ENCODE measurements at places on chromosomes 2 and 18.
A peak's percentile ranks its signal among the peaks of the same experiment; 100 is the strongest.

DNA sequence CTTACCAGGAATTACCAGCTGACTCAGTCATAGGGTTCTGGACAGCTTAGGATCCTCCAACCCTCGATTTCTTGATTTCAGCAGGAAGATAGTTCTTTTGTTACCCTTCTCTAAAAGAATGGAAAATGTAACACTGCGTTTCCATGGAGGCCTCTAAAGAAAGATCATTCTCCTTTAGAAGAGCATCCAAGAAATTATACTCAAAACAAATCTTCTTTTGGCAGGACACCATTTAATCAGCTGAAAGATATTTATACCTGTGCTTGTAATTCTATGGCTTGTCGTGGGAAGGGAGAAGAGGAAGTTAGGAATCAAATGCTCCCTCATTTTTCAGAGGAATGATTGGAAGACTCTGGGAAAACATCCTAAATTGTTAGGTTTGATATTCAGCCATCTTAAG, 130.5 kb downstream of the RAB3GAP1 start:
- DNase-seq: no peak

GRCh38 chr2:137800386-137800785, 163.9 kb upstream of the HNMT start:
- DNase-seq: no peak

- DNase-seq: peak; percentile 7
Measured at GRCh38 chr2:190050001-190050400, 12.5 kb downstream of the MSTN start.

DNA sequence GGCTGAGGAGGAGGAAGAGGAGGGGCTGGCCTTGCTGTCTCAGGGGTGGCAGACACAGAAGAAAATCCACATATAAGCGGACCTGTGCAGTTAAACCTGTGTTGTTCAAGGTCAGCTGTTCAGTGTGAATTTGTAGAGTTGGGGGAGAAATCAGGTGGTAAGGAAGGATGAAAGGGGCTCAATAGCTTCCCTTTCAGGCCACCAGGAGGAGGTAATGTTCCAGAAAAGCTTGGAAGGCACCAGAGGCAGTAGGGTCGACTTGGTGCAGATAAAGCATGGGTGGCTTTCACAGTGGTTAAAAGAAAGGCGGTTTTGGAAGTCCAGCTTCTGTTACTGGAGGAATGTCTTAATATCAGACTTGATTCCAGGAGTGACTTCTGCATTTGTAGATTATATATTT, 167.4 kb downstream of the THSD7B start:
- DNase-seq: peak; percentile 25

GRCh38 chr18:21000667-21001066, 110.9 kb downstream of the ROCK1 start:
- no peak for DNase-seq

DNA sequence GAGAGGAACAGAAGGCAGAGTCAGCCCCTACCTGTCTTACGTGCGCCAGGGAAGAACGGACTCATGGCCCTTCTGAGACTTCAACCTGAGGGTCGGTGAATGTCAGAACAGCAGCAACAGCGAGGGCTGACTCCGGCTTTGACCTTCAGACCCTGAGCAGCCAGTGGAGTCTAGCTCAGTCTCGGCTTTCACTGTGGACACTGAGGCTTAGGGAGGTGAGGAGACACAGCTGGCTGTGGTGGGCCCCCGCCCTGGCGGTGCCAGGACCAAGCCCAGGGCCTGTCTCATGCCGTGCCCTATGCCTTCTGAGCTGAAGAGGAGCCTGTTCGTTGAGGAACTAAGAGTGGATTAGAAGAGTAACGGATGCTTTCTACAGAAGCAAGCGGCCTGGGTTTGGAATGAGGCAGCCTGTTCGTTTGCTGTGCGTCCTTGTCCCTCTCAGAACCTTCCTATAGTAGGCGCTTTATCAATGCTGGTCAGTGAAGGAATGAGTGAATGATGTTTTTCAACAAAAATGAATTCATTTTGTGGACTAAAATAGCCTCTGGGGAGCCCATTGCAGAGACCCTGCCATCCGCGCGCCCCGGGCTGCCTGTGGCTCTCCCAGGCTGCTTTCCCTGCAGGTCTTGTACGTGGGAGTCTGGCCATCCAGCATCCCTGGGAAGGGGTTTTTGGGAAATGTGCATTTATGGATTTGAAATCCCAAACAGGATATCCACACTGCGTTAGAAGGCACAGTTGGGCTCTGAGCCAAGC, 38.9 kb downstream of the ASB1 start:
- DNase-seq: no peak

DNA sequence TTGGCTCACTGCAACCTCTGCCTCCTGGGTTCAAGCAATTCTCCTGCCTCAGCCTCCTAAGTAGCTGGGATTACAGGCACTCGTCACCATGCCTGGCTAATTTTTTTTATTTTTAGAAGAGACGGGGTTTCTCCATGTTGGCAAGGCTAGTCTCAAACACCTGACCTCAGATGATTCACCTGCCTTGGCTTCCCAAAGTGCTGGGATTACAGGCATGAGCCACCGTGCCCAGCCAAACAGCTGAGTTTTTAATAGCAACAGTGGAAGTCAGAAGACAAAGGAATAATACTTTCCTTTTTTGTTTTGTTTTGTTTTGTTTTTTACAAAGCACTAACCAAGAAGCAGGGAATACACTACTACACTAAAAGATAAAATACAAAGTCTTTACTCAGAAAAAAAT, 16.9 kb downstream of the GPR75 start:
- no peak for DNase-seq

DNA sequence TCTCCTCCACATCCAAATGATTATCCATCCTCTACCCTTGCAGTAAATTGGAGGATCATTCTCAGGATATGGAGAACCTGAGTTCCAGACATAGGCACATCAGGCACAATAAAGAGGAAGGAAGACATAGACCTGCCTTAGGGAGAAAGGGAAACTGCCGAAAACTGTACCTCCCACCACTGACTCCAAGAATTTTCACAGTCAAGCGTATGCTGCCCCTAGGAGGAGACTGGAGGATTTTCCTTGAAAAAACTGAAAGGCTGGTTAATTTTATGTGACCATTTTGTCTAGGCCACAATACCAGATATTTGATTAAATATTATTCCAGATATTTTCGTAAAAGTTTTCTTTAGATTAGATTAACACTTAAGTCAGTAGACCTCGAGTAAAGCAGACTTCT, 638.5 kb upstream of the PKDCC start:
- DNase-seq: no peak

DNA sequence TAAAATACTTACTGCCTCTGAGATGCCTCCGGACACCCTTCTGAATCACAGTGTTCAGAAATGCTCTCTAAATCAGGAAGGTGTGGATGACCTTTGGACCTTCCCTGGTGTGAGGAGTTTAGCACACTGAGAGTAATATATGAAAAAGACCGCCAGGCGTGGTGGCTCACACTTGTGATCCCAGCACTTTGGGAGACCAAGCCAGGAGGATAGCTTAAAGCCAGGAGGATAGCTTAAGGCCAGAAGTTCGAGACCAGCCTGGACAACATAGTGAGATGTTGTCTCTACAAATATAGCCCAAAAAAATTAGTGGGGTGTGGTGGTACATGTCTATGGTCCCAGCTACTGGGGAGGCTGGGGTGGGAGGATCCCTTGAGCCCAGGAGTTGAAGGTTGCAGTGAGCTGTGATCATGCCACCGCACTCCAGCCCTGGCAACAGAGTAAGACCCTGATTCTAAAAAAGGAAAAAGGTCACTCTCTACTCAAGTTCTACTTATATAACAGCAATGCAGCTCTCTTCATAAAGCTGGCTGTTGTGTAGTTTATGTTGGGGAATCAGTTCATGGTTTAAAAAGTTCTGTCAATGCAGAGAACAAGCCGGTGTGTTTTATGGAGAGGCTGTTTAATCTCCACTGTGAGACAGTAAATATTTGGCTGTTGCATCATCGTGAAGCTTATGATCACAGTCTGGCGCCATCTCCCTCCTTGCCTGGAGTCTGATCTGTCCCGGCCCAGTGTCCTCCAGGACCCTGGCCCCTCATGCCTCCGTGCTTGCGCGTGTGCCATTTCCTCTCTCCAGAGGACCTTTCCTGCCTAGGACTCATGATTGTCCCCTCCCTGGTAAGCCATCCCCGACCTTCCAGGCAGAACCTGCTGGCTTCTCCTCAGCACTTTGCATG, 184.5 kb downstream of the FAM210A start:
- no peak for DNase-seq

DNA sequence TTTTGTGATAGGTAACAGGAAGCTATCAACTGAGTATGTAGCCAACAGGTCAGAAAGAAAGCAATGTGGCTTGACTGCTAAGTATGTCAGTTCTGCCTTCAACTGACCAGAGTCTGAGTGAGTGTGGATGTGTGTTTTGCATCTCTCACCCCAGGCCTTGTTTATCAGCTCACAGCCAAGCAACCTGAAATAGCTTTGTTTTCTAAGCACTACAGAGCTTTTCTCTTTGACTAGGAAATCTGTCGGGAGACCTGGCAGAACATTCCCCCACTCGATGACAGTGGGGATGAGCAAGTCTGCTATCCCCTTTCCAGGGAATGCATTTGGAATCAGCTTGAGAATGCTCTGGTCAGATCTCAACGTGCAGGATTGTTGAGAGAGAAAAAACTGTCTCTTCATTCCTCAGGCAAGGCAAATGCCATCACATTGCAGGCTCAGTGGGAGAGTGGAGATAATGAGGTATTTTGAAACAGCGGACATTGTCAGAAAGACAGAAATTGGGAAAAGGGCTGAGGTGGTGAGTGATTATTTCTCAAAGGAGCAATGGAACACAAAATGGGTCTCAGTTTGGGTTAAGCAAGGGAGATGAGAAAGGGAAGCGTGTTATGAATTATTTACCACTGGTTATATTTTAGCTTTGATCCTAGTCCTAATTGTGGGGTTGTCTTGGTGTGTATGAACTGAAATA, 233.8 kb upstream of the PIK3C3 start:
- DNase-seq: no peak

GRCh38 chr2:219253753-219254589, at the start of gene TUBA4A:
TSS of gene TUBA4A (minus strand) at chr2:219253918. CDS start at chr2:219253858, 60 bp downstream.
- DNase-seq: peak; percentile 87

- DNase-seq: no peak
Measured at GRCh38 chr2:189129971-189130370, 49.6 kb downstream of the COL5A2 start.

GRCh38 chr2:205610437-205610836, 71.9 kb upstream of the NRP2 start:
- no peak for DNase-seq

DNA sequence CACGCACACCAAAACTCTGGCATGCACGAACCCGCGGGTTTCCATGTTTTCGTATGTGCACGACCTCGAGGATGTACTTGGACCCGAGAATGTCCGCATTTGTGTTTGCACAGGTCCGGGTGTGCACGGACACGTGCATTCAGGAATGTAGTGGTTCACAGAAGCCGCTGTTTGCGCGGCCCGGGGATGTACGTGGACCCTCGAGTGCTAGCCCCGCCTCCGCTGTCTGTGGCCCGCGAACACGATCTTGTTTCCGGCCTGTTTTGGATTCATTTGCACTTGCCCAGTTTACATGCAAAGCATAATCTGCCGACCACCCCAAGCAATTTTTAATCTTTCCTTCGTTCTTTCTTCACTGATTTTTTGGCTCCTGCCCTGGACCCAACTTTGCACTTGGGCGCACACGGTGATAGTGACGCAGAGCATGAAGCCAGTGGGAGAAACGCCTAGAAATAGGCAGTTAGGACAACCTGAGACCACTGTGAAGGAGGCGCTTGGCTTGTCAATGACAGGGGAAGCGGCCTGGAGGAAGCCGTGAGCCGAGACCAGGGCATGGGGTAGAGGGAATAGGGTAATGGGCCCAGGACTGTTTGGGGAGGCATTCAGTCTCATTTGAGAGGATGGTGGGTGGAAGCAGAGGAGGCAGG, 45.4 kb upstream of the PTMA start:
- no peak for DNase-seq

DNA sequence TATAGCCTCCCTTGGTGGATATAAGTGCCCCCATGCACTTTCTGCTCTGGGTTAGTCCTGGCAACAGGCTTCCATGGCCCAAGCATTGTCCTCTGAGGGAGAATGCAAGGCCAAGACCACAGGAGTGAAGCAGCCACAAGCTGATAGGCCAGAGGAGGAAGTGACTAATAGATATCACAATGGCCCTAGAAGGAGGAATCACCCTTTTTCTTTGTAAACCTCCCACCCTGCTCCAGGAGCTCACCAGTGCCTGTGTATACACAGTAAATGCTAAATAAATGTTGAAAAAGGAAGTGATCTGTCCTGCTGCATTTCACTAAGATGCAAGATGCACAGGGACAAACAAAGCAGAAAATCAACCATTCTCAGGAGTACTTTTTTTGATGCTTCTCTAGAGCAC, 49.7 kb upstream of the ABCA12 start:
- DNase-seq: no peak

DNA sequence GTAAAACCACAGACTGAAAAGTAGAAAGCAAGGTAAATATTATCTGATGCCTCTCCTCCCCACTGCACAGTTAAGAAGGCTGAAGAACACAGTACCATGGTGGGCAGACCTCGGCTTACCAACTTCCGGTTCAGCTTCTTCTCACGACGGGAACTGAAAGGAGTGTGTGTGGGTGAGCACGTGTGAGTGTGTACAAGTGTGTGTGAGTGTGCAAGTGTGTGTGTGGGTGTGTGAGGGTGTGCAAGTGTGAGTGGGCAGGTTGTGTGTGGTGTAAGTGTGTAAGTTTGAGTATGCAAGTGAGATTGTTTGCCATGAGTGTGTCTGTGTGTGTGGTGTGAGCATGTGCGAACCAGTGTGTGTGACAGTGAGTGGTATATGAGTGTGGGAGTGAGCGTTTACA, 103.5 kb downstream of the ADD2 start:
- DNase-seq: no peak

DNA sequence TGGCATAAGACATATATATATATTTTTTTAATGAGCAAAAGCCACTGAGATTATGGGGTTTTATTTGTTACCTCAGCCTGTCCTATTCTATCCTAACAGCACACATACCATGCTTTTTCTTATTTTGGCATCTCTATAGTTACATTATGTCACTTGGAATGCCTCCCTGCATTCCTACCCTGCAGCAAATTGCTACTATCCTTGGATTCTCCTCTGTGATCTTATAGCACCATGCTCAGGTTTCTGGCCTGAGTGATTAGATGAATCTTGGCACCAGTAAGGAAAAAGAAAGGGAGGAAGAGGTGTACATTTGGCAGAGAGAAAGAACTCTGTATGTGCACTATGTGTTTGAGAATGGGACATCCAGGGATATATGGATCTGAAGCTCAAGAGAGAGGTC, 86.3 kb upstream of the PELI1 start:
- DNase-seq: no peak

Measured in NCI-H2081 (cell line).